ENCODE measurements at places on chromosomes 1 and 21.

DNA sequence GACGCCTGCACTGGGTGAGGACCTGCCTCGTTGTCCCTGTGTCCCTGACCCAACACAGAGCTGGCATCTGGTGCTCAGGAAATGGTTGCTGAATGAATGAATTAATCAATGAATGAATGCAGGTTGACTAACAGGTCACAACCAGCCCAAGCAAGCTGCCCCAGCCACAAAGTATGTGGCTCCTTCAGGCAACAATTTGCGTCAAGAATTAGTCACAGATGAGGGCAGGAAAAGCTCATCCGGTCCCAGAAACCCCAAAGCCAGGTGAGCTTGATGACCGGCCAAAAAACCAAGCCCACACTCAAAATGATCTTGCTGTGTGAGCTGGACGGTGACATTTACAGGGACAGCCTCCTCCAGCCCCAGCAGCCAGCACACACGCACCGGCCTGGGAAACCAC lies 40.6 kb upstream of the GPR153 start:
- DNase-seq = no peak

GRCh38 chr1:229869240-229869639 lies 197.8 kb upstream of the GALNT2 start:
- DNase-seq = no peak

DNA sequence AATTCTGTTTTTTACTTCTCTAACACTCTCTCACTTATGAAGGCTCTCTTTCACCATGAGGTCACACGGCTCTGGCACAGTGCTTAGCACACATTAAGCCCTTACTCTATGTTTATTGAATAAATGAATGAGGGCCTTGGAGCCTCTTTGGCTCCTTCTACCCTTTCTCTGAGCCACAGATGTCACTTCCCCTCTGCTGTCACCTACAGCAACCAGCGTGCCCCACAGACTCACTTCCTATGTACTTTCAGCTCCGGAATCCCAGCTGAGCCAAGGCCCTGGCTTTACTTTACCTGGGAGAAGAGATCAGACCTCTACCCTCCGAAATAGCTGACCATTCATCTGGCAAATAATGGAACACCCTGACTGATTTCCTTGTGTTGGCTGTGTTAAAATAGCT lies 53.7 kb upstream of the HMCN1 start:
- DNase-seq = no peak

GRCh38 chr1:3779265-3779911 lies 6.8 kb downstream of the SMIM1 start:
- DNase-seq = no peak

- no peak for DNase-seq
Observed at GRCh38 chr1:53644496-53644895, 94.5 kb downstream of the GLIS1 start.

- DNase-seq = no peak
Observed at GRCh38 chr21:41965045-41965444, 11.2 kb upstream of the C2CD2 start.

DNA sequence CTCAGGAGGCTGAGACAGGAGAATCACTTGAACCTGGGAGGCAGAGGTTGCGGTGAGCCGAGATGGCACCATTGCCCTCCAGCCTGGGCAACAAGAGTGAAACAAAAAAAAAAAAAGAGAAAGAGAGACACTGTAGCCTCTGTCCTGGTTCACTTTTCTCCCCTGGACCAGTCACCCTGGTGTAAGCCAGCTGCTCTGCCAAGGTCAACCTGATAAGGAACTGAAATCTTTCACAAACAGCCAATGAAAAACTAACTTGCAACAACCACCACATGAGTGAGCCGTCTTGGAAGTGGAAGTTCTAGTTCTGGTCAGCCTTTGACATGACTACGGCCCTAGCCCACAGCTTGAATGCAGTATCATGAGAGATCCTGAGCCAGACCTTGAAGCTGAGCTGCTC lies 36.8 kb upstream of the CXADR start:
- no peak for DNase-seq

GRCh38 chr1:224696891-224697765 lies 81.0 kb downstream of the CNIH3 start:
- DNase-seq = peak; percentile 34

DNA sequence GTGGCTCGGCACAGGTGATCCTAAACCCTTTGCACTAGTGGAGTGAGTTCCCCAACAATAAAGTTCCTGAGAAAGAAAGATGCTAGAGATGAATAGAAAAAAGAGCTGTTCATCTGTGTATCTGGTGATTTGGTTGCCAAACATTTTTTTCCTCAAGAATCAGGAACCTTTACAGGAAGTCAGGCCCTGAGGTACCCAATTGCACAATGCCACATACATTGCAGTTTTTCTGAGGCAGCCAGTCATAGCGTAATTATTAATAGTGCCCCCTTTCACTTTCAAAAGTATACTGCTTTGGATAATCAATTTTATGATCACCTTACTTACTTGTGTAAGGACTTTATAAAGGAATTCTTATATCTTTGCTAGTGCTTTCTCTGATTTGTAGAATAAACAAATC lies 346.3 kb upstream of the POU3F1 start:
- DNase-seq = no peak

GRCh38 chr1:80891871-80892270 lies 908.9 kb upstream of the ADGRL2 start:
- no peak for DNase-seq

DNA sequence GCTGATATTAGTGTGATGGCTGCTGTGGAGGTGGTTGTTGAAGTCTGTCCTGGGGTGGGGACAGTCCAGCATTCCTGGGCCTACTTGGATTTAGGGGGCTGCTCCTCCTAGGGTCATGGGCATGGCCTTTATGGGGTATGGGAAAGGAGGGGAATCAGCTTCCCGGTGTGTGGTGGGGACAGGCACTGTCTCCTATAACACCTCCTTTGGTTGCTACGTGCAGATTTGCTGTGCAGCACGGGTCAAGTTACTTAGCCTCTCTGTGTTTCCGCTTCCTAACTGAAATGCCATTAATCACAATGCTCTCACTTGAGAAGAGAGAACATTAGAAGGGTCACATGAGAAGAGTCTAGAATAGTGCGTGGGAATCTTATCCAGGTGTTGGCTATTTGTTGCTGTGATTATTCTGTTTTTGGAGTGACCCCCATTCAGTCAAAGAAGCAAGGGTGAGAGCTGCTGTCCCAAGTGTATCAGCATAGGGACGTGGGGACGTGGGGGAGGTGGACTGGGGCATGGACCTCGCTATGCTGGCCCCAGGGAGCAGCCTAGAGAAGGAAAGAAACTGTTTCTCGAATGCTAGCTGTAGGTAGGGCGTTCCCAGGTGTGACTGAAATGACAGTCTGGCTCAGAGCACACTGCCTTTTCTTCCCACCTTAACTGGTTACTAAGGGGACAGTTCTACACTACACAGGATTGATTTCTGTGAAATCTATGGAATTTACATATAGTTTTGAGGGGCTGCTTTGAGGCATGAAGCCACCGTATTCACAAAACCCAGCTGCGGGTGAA lies 19.9 kb downstream of the SOX13 start:
- no peak for DNase-seq
